ENCODE measurements at places on chromosomes 2 and 18.

DNA sequence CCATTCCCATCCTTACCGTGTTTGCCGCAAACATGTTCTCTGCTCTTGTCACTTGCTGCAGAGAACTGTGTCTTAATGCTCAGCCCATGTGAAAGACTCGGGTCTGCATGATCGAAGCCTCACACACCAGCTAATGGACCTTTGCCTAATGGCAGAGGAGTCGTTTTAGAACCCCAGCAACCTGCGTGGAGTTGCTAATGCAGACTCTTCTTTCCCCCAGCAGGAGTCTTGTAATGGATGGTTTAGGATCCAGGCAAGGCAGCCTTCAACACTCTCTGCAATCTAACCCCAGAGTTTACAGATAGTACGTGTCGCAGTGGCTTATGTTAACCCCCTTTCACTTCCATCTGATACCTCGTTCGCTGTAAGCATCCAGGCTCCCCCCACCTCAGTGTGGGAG lies 316.4 kb downstream of the AGAP1 start:
- DNase-seq: no peak

DNA sequence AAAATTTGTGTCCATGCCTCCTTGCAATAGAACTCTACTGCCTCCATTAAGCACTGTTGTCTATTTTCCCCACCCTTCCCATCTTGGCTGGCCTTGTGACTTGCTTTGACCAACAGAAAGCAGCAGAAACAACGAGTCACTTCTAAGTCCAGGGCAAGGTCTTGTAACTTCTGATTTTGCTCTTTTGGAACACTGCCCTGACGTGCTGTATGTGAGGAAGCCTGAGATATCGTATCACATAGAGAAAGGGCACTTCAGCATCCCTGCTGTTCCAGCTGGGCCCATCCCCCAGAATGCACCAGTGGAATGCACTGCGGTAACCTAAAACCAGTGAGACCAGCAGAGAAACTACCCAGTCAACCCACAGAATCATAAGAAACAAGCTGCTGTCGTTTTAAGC lies 28.1 kb downstream of the NCKAP1 start:
- DNase-seq: peak; percentile 50

DNA sequence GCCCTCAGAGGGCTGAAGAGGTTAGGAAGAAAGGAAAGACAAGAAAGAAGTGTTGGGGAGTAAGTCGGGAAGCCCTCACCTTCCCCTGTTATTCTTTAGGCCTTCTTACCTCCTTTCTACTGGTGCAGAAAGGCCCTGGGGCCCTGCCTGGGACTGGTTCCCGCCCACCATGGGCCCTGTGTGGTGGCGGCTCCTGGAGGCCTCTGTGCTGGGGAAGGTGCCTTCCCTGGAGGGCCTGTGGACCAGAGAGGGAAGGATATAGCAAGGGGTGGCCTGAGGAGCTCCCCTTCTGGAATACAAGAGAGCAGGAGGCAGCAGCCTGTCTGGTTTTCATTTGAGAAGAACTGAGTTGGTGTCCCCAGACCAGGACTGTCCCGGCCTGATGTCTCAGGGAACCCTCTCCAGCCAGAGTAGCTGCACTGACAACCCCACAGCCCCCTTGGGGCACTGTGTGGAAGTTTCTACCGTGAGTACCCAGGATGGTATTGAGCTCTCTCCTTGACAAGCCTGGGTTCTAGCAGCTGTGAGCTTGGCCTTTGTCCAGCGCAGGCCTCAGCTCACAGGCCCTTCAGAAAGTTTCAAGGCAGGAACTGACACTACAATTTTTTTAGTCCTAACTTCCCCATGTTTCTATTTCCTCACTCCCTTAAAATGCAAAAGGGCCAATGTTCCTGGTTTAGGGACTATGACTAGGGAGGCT lies 47.1 kb downstream of the EFR3B start:
- DNase-seq: no peak

DNA sequence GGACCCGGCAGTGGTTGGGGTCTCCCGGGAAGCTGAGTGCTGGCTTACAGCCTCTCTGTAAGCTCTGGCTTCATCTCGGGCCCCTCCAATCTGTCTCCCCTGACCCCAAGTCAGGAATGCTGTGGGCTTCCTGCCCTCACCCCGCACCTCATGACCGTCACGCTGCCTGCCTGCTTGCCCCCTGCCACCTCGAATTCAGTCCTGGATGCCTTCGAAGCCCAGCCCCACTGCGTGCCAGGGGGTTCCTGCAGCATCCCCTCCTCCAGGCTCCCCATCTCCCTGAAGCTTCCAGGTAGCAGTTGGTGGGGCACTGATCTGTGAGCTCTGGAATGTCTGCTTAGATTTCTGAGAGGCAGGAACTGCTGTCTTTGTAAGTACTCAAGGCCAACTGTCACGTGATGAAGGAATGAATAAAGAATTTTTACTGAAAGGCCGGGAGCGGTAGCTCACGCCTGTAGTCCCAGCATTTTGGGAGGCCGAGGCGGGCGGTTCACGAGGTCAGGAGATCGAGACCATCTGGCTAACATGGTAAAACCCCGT lies 6.5 kb downstream of the CLHC1 start:
- no peak for DNase-seq

DNA sequence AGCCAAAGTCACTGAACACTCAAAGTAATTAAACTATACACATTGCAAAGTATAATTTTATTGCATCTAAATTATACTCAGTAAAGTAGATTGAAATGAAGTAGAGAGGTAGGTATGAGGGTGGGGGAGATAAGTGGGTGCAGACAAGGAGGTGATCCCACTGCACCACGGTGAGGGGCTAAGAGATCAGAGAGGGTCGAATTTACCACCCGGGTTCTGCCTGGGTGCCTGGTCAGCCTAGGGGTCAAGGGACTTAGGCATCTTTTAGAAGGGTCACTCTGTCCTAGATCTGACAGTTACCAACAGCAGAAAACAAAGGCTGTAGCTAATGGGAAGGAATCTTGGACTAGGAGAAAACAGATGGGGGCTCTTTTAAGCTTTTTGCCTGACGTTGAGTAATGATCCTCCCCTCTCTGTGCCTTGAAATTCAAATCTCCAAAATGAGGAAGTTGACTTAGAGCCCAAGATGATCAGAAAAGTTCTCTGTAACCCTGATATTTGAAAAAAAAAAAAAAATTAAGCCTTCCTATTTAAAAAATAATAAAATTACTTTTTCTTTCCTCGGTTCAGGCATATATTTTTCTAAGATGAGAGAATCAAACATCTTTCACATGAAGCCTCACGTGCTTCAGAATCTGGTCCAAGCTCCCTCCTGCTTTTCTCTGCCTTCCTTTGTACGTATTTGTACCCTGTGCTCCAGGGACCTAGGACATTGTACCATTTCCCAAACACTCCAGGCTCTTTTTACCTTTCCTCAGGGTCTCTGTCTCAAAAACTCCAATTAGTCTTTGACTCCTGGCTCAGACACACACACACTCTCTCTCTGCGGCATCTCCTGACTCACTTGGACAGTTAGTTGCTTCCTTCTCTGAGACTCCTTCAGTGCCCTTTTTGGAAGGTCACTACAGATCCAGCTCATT lies 353.9 kb downstream of the CYRIA start:
- DNase-seq: no peak

GRCh38 chr2:2600366-2600765 lies 269.3 kb upstream of the MYT1L start:
- DNase-seq: no peak

- DNase-seq: no peak
Observed at GRCh38 chr18:68121826-68122225, 593.1 kb downstream of the TMX3 start.

- DNase-seq: no peak
Observed at GRCh38 chr2:190443778-190444481, 35.8 kb downstream of the MFSD6 start.

- no peak for DNase-seq
Observed at GRCh38 chr2:240624011-240624949, 1.0 kb upstream of the GPR35 start.

GRCh38 chr2:648476-649424 lies 28.5 kb downstream of the TMEM18 start:
- no peak for DNase-seq

- DNase-seq: peak; percentile 42
Observed at GRCh38 chr2:69164061-69164778, 151.2 kb downstream of the ANTXR1 start.
